ENCODE measurements at places on chromosomes 2 and 18.

- DNase-seq: no peak
Observed at GRCh38 chr2:11500702-11501303, 33.0 kb upstream of the GREB1 start.

- peak; percentile 72 for DNase-seq
Observed at GRCh38 chr2:188628989-188629752, 337.5 kb downstream of the GULP1 start.

- DNase-seq: no peak
Observed at GRCh38 chr2:88885679-88886416, 194.4 kb downstream of the RPIA start.

- no peak for DNase-seq
Observed at GRCh38 chr2:9945596-9945995, 5.9 kb upstream of the GRHL1 start.

- peak; percentile 38 for DNase-seq
Observed at GRCh38 chr2:155905657-155906056, 426.9 kb downstream of the NR4A2 start.

- DNase-seq: no peak
Observed at GRCh38 chr18:46449499-46449898, 207.5 kb downstream of the LOXHD1 start.

GRCh38 chr2:68251855-68252399 lies 405 bp downstream of the PPP3R1 start:
- peak; percentile 49 for DNase-seq
